SK-N-DZ (cell line): ENCODE measurements at places on chromosomes 13 and 19.
A peak's percentile ranks its signal among the peaks of the same experiment; 100 is the strongest.

DNA sequence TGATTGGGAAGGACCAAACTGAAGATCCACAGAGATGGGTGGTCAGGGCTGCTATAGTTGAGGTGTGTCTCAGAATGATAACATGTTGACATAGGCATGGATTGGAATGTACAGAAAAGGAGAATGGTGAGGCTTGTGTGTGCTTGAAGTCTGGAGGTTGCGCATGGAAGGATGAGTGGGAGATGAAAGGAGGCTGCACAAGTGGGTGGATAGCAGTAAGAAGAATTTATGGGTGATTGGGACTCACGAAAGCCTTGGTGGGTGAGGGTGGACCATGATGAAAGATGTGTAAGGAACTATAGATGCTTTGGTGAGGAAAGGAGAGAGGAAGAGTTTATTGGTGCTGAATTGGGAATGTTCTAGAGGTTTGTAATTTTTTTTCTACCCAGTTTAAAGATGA is 1287.7 kb downstream of the UQCRFS1 start:
- DNase-seq: no peak

DNA sequence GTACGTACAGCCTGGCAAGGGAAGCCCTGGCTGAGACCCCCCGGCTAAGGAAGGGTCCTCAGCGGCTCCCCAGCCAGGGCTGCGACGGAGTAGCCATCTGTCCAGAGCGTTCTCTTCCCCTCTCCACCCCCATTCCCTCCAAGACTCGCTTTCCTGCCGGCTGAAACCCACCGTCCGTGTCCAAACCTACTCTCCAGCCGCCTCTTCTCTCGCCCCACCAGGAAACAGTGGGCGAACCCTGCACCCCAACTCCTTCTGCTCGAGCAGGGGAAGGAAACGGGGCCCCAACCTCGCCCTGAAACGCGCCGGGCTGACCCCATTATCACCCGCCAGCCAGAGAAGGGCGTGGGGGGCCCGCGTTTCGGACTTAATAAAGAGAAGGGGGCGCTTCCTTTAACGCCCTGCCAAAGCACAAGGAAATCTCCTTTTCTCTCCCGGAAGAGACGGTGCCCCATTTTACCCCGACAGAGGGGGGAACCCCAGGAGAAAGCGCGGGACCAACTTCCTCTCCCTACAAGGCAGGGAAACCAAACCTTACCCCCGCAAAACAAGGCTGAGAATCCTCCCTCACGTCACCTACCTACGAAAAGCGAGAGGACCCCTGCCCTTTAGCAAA is 2.5 kb downstream of the ZC3H4 start:
- no peak for DNase-seq

- no peak for DNase-seq
Observed at GRCh38 chr13:105952233-105952972, 583.1 kb downstream of the EFNB2 start.

- DNase-seq: no peak
Observed at GRCh38 chr19:47109541-47110375, 3.8 kb downstream of the ZC3H4 start.

GRCh38 chr13:25752957-25753551 is 298.8 kb downstream of the SHISA2 start:
- DNase-seq: no peak

DNA sequence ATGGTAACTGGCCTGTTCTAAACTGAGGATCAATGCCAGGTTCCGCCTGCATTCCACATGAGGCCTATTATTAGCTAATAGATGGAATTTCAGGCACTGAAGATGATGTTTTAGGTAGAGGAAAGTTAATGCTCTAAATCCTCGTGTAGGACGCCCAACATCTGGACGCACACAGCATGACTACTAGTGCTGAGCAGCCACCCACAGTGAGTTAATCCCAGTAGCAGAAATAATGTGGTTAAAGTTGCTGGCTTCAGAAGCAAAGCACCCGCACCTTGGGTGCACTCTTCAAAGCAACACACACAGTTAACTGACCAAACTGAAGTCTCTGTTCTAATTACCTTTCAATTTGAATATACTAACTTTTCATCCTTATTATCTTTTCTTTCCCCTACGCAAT is 150.6 kb downstream of the DIAPH3 start:
- DNase-seq: no peak

DNA sequence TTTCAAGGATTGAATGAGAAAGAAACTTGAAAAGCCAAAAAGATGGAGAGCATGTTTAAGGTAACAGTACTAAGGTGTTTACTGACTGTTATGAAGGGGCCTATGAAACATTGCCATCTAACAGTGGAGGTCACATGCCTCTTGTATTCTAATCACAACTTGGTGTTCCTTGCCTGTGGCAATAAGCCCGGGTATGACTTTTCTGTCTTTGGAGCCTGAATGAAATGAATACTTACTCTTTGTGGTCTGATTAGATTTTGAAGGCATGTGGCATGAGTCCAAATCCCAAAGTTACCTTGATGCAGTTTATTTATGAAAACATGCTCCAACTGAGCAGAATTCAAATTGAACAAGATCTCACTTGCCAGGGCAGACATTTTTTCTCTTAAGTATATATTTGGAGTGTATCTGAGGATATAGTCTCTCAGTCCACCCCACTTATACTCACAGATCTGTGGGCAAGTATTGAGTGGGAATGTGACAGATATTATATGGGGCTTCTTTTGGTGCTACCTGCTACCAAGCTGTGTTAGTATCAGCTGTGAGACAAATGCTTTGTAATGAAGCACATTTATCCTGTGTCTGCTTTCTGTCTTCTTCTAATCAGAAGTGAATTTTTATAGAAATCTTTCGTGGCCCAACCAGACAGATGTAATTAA is 67.5 kb downstream of the B3GLCT start:
- no peak for DNase-seq

GRCh38 chr13:52797176-52797575 is 51.3 kb downstream of the PCDH8 start:
- no peak for DNase-seq

DNA sequence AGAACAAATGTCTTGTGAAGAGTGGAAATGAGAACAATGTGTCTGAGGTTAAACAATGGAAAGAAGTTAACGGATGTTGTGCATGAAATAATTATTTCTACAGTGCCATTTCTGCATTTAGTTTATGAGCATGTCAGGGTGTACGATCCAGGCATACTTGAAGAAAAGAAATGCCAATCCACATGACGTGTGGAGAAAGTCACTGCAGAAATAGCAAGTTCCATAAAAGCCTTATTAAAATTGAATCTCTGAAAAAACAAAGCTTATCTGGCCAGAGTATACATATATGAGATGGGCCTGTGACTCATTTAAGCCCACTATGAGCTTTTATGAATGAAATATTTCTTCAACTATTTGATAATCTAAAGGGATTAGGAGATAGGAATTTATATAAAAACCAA is 426.1 kb downstream of the EFNB2 start:
- no peak for DNase-seq

DNA sequence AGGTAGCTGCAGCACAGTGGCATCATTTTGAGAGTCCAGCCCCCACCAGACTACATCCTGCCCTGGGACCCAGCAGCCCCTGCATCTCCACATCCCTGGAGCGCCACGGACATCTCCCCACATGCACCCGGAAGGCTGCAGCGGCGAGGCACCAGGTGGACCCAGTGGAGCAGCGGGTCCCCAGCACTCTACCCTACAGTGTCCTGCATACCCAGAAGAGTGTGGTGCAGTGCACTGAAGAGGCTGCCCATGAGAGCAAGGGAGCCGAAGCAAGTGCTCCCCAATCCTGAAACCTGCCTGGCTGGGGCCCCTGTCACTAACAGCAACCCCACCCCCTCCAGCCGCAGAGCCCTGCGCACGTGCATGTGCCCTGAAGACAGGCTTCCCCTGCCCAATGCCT is 21.3 kb upstream of the SLC7A9 start:
- no peak for DNase-seq

GRCh38 chr13:30735025-30735871 is at the start of gene ALOX5AP:
Gene ALOX5AP (plus strand): TSS chr13:30735543. CDS start chr13:30735606, 63 bp downstream.
- no peak for DNase-seq

DNA sequence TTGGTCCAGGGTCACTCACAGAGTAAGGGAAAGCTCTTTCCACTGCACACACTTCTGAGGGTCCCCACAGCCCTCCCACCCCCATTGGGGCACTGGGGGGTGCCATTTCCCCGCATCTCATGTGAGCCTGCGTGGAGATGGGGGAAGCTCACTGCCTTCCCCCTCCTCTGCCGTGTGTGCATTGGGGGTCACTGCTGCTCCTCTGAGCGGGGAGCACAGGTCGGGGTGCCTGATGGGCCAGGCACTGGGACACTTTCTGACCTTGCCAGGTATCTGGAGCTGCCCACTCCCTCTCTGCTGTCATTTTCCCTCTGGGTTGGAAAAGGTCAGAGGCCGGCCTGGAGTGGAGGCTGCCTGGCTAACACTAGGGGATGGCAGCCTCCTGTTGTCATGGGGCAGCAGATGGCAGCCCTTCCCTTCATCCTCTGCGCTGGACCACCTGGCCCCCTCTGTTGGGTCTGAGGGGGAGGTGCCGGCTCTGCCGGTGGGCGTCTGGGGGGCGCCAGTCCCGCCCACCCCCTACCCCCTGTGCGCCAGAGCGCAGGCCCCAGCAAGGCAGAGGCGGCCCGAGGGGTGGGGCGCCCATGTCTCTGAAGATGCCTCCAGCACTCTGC is 9.1 kb downstream of the SSBP4 start:
- peak; percentile 57 for DNase-seq

- no peak for DNase-seq
Observed at GRCh38 chr13:45300190-45300985, 40.6 kb downstream of the TPT1 start.
